Stimulated activated CD4-positive, alpha-beta T cell treated with anti-CD3 and anti-CD28 coated beads, Interleukin-15, amount 100 ng/mL, for 1 hour (primary cell): ENCODE measurements at places on chromosomes 1 and 21.

- no peak for DNase-seq
Observed at GRCh38 chr1:169866577-169866976, 27.1 kb downstream of the SCYL3 start.

DNA sequence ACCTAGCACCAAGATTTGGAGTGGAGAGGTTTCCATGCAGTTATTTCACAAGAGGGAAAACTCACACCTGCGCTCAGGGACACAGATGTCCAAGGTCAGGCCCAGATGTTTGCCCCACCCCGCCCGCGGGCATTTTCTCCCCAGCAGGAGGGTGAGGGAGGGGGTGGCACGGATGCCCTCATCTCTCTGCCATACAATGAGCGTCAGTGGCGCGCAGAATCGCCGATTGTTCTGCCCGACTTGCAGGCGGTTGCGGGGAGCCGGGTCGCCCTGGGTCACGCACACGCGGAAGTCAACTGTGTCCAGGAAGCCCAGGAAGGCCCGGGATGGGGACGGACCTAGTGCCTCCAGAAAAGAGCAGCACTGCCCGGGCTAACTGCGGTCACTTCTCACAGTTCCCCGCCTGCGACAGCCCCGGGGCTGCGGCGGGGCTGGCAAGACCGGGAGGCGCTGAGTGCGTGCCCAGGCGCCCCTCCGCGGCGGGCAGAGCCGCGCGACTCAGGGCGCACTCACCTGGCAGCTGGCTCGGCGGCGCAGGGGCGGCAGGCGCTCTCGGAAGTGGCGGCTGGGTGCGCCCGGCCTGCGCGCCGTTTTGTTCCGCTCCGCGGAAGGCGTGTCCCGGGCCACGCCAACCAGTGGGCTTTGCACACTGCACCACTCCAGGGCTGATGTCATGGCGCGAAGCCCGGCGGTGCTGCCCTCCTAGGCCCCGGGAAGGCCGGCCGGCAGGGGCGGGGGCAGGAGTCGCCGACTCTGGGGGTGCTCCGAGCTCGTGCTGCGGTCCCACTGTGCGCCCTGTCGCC, at the start of gene CSRP1:
TSS of gene CSRP1 (minus strand) at position 567 of the 803 bp plus-strand sequence. CDS start 10,820 bp downstream, outside the sequence.
- DNase-seq, result peak; percentile 73

DNA sequence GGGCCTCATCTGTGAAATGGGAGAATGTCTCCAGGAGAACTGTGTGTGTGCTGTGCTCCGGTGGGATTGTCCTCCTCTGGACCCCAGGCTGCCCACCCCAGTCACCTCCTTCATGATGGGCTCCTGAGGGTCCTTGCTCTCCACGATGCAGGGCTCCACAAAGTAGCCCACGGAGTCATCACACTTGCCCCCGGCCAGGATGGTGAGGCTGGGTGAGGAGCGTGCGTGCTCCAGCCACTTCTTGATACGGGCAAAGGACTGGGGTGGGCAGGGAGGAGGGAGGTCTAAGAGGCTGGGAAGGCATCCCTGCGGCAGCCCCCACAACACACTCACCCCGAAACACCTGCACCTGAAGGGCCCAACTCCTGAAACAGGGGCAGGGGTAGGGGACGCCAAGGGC, 16.8 kb upstream of the TAS1R2 start:
- no peak for DNase-seq

- peak; percentile 5 for DNase-seq
Observed at GRCh38 chr1:7827126-7827955, 25.5 kb downstream of the UTS2 start.

- no peak for DNase-seq
Observed at GRCh38 chr1:209797978-209798639, 7.8 kb downstream of the IRF6 start.

DNA sequence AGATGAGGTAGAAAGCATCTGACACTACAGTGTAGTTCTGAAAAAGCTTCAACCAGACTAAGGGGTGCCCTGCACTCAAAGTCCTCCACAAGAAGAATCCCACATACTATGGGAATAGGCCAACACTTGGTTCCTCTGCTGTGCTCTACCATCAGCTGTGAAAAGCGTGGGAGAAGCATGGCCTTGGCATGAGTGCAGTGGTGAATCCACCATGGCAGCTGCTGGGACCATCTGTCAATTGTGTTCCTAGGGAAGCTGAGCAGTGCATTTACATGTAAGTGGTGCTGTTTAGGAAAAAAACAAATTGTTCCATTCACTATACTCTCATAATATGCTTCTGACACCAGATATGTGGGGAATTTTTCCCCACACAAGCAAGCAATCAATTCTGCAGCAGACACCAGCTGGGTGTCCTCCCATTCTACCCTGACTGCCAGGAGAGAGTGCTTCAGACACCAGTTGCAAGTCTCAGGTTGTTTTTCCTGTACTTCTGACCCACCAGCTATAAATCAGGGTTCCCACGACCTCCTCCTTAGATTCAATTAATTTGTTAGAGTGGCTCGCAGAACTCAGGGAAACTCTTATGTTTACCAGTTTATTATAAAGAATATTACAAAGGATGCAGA, 230.8 kb upstream of the CHRM3 start:
- no peak for DNase-seq

DNA sequence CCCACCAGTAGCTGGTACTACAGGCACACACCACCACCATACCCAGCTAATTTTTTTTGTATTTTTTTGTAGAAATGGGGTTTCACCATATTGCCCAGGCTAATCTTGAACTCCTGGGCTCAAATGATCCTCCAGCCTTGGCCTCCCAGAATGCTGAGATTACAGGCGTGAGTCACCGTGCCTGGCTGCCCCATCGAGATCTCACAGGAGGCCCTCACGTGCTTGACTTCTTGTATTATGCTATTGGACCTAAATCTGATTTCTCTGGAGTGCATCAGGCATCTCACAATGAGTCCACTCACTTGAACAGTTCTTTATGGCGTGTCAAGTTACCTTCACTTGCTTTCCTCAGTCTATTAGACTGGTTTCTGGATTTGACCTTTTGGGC, 9.3 kb upstream of the RSRP1 start:
- DNase-seq, result no peak

GRCh38 chr1:38444311-38444710, 397.7 kb upstream of the POU3F1 start:
- no peak for DNase-seq
